Calu3 (cell line): ENCODE measurements at places on chromosomes 6 and 20.

GRCh38 chr6:148177589-148178233, 164.9 kb upstream of the SASH1 start:
- DNase-seq, result peak; percentile 57

DNA sequence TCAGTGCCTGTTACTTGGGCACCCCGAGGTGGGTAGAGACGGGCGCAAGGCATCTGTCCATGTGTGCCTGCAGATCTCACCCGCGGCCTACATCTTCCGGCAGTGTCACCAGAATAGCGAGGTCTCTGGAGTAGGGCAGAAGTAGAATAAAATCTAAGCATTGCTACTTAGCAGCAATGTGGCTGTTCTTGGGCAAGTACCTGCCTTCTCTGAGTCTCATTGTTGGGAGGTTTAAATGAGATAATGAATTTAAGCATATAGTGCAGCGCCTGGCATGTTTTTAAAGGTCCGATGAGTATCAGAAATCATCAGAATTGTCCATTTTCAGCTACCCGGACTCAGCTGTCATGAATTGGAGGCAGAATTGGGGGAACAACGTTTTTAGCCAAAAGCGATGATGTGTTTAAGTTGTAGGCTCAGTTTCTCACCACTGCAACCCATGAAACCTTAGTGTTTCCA, 800 bp downstream of the ABCC10 start:
- DNase-seq, result no peak

DNA sequence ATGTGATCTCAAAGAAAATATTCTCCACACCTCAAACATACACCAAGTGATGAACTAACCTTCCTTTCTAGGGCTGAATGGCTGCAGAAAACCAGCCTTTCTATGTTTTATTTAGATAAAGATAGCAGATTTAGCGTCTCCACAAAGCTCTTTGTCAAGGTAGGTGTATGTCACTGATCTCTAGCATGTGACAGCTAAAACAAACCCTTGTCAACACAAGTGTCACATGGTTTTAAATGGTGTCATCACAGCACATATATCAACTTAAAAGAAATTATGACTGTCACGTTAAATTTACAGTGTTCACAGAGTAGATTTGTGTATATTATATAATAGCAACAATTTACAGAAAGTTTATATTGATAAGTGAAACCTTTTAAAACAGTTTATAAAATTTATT, 58.3 kb downstream of the TENT5A start:
- DNase-seq, result no peak

DNA sequence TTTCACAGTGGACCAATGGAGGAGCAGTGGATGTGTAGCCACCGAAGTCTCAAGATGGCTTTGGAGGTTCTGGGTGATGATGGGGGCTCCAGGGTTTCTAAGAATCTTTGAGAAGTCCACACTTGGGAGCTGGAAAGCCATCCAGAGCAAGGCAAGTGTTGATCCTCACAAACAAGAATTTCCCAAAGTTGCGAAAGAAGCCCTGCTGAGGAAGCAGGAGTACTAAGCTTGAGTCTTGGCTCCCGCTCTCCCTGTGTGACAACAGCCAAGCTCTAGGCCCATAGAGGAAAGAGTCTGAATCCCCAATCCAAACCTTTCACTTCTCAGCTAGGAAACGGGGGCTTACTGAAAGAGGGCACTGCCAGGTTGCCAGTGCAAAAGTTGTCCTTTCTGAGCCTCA, 106.0 kb downstream of the EDN3 start:
- no peak for DNase-seq

- DNase-seq, result no peak
Measured at GRCh38 chr6:166335378-166336302, 6.7 kb downstream of the SFT2D1 start.
